ENCODE measurements at places on chromosomes 5 and 9.

DNA sequence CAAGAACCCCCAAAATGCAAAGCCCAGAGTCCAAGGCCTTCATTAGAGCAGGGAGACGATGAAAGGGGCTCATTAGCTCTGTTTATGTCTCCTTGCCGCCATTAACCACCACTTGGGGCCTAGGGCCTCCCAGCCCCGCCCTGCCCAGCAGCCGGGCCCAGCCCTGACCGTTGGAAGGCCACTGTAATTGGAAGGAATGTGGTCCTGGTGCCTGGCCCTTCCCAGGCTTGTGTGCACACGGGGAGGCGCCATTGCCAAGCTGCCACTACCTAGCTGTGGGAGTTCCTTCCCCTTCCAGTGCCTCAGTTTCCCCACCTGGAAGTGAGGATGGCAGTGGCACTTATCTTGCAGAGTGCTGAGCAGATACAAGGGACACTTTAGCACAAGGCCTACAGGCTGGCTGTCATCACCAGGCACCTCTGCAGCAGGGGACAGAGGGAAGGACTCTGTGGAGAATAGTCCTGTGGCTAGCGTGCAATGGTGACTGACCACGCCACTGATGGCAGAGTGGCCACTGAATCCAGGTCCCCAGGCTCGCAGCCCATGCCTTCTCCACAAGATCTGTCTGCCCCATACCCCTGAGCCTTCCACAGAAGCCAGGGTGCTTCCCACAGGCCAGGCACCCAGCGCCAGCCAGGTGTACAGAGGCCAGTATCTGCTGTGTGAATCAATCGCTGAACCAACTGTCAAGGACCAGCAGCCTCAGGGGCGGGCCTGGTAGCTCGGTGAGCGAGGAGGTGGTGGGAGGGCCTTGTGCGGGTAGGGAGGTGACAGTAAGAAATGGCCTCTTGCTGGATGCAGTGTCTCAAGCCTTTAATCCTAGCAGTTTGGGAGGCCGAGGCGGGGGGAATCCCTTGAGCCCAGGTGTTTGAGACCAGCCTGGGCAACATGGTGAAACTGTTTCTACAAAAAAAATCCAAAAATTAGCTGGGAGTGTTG lies 20.8 kb downstream of the GBGT1 start:
- DNase-seq = no peak

GRCh38 chr5:79878721-79879336 lies 112.2 kb downstream of the MTX3 start:
- DNase-seq = no peak

DNA sequence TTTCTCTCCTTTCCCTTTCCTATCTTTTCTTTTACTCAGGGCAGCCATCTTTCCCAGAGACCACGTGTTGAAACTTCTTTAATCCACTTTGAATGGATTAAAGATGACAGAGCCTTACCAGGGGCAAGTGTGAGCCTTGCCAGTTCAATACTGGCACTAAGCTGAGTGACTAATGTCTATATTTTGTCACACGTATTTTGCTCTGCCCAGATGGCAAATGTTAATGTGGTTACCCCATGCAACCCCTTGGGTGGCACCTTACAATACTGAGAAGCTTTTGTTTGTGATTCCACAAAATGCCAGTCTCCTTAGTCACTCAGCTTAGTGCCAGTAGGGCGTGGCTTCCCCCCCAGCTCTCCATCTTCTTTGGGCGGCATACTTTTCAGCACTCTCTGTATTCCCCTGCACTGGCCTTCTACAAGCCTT lies 24.8 kb downstream of the ANXA1 start:
- DNase-seq = no peak

DNA sequence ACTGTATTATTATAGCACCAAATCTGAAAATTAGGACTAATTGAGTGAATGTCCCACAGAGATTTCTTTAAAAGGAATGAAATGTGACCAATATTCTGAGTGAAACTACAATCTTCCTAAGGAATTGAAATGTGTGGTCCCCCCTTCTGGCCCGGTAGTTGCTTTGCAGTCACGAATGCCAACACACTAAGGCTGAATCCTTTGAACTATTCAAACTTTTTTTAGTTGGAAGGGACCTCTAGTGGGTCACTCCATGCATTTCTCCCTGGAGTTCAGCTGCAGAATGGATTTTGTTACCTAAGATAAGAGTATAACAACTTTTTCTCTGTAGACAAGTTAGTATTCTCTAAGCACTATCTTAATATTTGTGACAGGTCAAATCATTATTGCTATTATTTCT lies 2.8 kb downstream of the CDH6 start:
- DNase-seq = no peak

DNA sequence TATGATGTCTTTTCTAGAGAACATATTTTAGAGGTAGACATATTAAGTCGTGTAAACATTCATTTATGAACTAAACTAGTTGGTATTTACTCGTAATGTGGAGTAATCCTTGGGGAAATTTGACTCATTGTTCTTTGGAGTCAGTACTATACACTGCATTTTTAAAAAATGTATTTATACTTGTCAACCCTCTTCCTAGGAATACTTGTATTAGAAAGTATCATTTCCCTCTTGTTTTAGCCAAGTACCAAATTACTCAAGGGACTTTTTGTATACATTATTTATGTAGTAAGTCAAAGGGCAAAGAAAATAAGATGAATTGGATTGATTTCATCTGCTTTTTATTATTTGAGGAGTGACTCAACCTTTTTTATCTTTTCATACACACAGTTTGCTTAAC lies 248.1 kb upstream of the IZUMO3 start:
- DNase-seq = no peak

DNA sequence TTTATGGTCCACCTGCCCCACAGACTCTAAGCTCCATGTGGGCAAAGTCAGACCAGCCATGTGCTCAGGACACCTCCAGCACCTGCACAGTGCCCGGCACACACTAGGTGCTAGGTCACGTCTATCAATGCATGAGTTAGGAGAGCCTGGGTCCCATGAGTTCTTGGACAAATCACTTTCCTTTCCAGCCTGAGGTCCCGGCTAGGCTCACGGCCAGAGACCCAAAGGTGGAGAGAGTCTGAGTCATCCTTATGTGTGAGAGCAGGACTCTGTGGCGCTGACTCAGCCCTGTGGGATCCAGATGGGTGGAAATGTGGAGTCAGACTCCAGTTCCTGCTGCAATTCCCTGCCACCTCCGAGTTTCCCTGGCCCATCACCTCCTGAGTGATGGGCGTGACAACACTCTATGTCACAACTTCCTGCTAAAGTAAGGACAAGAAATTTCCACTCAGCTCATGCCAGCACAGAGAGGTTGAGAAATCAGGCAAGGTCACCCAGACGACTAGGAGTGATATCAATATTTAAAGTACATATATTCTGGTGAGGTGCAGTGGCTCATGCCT lies 2.5 kb upstream of the ST6GALNAC4 start:
- peak; percentile 94 for DNase-seq

DNA sequence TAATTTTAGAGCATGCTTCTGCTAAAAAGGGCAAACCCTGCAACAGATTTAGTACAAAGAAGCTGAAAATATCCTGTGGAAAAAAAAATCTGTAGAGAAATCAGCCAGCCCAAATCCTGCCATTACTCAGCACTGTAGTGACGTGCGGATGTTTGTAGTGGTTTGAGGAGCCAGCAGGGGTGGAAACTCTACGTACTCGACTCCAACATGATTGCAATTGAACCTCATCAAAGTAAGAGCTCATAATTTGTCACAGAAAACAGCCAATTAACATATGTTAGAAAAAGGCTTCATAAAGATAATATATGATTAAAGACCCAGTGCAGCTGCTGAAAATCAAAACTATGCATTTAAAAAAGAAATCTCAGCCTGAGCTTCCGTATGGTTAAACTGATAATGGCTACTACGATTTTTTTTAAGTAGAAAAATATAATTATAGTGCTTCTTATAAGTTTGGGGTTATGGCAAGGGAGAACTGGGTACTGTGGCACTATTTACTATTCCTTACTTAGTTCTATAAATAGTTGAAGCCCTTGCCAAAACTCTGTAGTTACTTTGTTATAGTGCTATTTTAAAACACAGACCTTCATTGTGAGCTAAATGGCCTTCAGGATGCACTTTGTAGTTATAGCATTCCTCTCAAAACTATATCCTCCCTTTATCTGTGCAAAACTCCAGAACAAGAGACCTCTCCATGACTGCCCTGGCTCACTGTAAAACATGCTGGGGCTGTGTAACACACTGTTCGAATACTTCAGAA lies 49.4 kb downstream of the MEF2C start:
- DNase-seq = peak; percentile 75

All from heart left ventricle (tissue), 16 donors.